ENCODE measurements at places on chromosomes 12 and 14. TPM values are rescaled to one million over a fixed set of nuclear protein-coding genes. Genes with fewer than 3 reads are reported as not detected.

The BDKRB1 gene
- total RNA-seq = not detected

The MIP gene
- not detected for total RNA-seq

The SELPLG gene
- 47.4 TPM for total RNA-seq

The GPR135 gene
- total RNA-seq = 2.0 TPM

The NR2C1 gene
- total RNA-seq = 28.5 TPM

DNA sequence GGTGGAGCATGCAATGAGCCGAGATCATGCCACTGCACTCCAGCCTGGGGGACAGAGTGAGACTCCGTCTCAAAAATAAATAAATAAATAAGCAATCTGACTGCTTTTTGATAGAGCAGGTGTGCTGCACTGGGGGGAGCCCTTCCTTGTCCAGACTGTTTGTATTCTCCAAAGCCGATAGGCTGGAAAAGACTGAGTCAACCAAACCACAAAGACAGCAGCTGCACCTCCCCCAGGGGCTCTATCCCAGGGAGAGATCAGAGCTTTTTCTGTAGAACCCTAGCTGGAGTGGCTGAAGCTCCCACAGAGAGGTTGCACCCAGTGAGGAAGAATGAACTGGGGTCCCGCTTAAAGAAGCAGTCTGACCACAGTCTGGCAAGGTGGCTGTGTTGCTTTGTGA lies 45.8 kb upstream of the LALBA start:
- peaks cover 2% of the 10 kb centered on the region for H3K36me3 ChIP-seq
- H3K4me3 ChIP-seq = no peak overlapping the region
- DNase-seq = no peak
- peaks cover 3% of the 10 kb centered on the region for H3K4me1 ChIP-seq
- H3K27me3 ChIP-seq = peaks cover 33% of the 10 kb centered on the region

GRCh38 chr12:32312049-32312670 lies 87.2 kb upstream of the FGD4 start:
- no peak overlapping the region for H3K4me3 ChIP-seq
- peaks cover 2% of the 10 kb centered on the region for H3K27me3 ChIP-seq
- peaks cover 3% of the 10 kb centered on the region for H3K4me1 ChIP-seq
- DNase-seq = peak; percentile 63
- H3K36me3 ChIP-seq = no peaks in the 10 kb centered on the region

- no peaks in the 10 kb centered on the region for H3K4me1 ChIP-seq
- H3K27ac ChIP-seq = no peak overlapping the region
- H3K36me3 ChIP-seq = no peaks in the 10 kb centered on the region
- DNase-seq = no peak
- H3K27me3 ChIP-seq = no peaks in the 10 kb centered on the region
- H3K4me3 ChIP-seq = no peak overlapping the region
Measured at GRCh38 chr12:41407232-41407799, 219.2 kb downstream of the PDZRN4 start.

- H3K4me1 ChIP-seq = no peaks in the 10 kb centered on the region
- no peak overlapping the region for H3K27ac ChIP-seq
- no peaks in the 10 kb centered on the region for H3K36me3 ChIP-seq
- no peaks in the 10 kb centered on the region for H3K27me3 ChIP-seq
- no peak for DNase-seq
Measured at GRCh38 chr12:16515666-16516065, 90.3 kb downstream of the LMO3 start.

DNA sequence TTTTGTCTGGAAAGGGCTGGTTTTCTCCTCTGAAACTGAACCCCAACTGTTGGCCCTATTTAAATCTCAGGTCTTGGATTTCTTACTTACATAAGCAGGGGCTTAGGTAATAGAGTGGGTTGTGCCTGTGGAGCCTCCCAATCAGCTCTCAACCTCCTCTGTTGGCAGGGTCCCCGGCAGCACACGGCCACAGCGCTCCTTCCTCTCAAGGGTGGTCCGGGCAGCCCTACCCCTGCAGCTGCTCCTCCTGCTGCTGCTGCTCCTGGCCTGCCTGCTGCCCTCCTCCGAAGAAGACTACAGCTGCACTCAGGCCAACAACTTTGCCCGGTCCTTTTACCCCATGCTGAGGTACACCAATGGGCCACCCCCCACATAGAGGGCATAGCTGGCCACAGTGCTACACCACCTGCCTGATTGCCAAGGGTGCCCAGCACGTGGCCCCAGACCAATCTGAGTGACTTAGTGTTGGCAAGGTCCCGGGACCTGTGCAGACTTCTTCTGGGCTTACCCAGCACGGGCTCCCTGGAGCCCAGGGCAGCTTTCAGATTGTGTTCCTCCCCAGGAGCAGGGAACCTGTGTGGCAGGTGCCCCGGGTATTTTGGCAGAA lies 68.9 kb downstream of the ESR2 start:
- H3K27me3 ChIP-seq = no peaks in the 10 kb centered on the region
- no peak overlapping the region for H3K27ac ChIP-seq
- peaks cover 52% of the 10 kb centered on the region for H3K36me3 ChIP-seq
- no peak for DNase-seq
- H3K4me3 ChIP-seq = no peak overlapping the region

DNA sequence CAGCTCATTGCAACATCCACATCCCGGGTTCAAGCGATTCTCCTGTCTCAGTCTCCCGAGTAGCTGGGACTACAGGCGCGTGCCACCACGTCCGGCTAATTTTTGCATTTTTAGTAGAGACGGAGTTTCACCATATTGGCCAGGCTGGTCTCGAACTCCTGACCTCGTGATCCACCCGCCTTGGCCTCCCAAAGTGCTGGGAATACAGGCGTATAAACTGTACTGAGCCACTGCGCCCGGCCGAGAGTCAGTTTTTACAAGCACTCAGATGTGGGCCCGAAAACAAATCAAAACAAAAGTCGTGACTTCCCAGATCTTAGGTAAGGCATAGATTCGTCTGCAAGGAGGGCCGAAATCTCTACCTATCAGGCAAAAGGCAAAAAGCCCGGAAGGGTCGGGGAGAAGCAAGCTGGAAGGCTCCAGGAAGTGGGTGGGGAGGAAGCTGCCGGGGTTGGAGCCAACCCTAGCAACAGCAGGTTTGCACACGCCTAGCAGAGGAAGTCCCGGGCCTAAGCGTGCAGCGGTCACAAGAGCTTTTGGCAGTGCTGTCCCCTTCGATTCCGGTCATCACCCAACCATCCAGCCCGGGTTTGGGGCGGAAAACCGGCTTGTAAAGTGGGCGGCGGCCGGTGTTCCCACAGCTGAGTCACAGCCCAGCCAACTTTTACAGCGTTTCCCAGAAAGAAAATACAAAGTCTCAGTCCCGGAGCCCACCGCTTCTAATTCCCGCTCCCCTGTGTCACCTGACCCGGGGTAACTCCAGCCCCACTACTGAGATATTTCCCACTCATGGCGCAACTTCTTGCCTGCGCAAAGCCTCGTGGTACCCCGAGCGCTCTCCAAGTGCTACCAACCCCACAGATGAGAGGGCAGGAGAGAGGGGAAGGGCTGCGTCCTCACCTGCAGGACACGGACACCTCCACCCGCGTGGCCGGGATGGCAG lies 583 bp downstream of the CPNE8 start:
- peaks cover 10% of the 10 kb centered on the region for H3K27me3 ChIP-seq
- peak overlapping the region; percentile 93 for H3K4me3 ChIP-seq
- peak; percentile 85 for DNase-seq
- H3K27ac ChIP-seq = peak overlapping the region; percentile 93
- no peaks in the 10 kb centered on the region for H3K36me3 ChIP-seq

- H3K4me1 ChIP-seq = no peaks in the 10 kb centered on the region
- H3K36me3 ChIP-seq = no peaks in the 10 kb centered on the region
- H3K27ac ChIP-seq = no peak overlapping the region
Measured at GRCh38 chr14:81033698-81034240, 78.3 kb downstream of the TSHR start.

GRCh38 chr14:103679351-103679750 lies 35.9 kb downstream of the XRCC3 start:
- H3K27ac ChIP-seq = peak overlapping the region; percentile 58
- peaks cover 53% of the 10 kb centered on the region for H3K36me3 ChIP-seq
- H3K27me3 ChIP-seq = no peaks in the 10 kb centered on the region

GRCh38 chr12:131164096-131164872 lies 210.6 kb downstream of the ADGRD1 start:
- no peak overlapping the region for H3K4me3 ChIP-seq
- DNase-seq = peak; percentile 51
- no peaks in the 10 kb centered on the region for H3K27me3 ChIP-seq
- no peaks in the 10 kb centered on the region for H3K36me3 ChIP-seq
- H3K4me1 ChIP-seq = no peaks in the 10 kb centered on the region
- H3K27ac ChIP-seq = no peak overlapping the region

DNA sequence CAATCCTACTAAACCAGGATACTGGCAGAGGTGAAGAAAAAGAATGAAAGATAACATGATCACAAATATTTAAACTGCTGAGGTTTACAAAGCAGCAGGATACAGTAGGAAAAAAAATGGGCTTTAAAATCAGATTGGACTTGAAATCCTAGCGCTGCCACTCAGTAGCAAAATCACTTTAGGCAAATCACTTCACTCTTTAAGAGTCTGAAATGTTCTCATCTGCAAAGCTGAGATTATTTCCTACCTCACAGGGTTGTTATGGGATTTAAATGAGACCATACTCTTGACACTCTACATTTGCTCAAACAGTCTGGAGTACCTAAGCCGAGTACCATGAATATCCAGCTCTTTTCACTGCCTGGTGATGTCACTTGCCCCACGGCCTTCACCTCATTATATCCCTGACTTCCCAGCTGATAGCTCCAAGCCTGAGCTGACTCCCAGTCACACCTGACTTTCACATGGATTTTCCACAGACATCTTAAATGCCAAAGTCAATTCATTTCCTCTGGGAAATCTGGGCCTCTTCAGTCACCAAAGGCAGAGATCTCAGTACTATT lies 60.2 kb downstream of the UBR7 start:
- peaks cover 2% of the 10 kb centered on the region for H3K4me1 ChIP-seq
- no peaks in the 10 kb centered on the region for H3K27me3 ChIP-seq
- no peak for DNase-seq
- no peak overlapping the region for H3K27ac ChIP-seq
- H3K4me3 ChIP-seq = no peak overlapping the region
- H3K36me3 ChIP-seq = peaks cover 9% of the 10 kb centered on the region

DNA sequence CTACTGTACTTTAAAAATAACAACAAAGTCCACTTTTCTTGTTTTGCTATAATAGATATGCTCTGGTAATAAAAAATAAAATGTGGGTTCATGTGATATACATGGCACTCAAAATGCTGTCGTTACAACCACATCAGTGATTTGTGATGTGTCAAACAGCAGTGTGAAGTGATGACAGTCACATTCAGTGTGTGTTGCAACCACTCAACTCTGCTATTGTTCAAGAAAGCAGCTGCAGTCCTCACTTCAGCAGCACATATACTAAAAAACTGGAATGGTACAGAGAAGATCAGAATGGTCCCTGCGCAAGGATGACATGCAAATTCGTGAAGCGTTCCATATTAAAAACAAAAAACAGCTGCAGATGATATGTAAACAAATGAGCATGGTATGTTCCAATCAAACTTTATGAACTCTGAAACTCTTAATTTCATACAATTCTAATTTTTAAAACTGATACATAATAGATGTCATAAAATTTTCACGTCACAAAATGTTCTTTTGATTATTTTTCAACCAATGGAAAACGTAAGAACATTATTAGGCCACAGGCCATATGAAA lies 6.7 kb downstream of the TRMT5 start:
- DNase-seq = no peak
- H3K4me1 ChIP-seq = peaks cover 9% of the 10 kb centered on the region
- no peak overlapping the region for H3K4me3 ChIP-seq
- H3K27ac ChIP-seq = no peak overlapping the region
- H3K27me3 ChIP-seq = no peaks in the 10 kb centered on the region

GRCh38 chr14:22152161-22152870 lies 436.7 kb downstream of the DAD1 start:
- H3K4me3 ChIP-seq = no peak overlapping the region
- peaks cover 6% of the 10 kb centered on the region for H3K4me1 ChIP-seq
- H3K27me3 ChIP-seq = peaks cover 7% of the 10 kb centered on the region
- H3K36me3 ChIP-seq = no peaks in the 10 kb centered on the region
- DNase-seq = no peak

GRCh38 chr12:97941686-97942354 lies 479.2 kb downstream of the RMST start:
- H3K27me3 ChIP-seq = no peaks in the 10 kb centered on the region
- H3K4me1 ChIP-seq = no peaks in the 10 kb centered on the region
- no peak for DNase-seq
- H3K4me3 ChIP-seq = no peak overlapping the region

DNA sequence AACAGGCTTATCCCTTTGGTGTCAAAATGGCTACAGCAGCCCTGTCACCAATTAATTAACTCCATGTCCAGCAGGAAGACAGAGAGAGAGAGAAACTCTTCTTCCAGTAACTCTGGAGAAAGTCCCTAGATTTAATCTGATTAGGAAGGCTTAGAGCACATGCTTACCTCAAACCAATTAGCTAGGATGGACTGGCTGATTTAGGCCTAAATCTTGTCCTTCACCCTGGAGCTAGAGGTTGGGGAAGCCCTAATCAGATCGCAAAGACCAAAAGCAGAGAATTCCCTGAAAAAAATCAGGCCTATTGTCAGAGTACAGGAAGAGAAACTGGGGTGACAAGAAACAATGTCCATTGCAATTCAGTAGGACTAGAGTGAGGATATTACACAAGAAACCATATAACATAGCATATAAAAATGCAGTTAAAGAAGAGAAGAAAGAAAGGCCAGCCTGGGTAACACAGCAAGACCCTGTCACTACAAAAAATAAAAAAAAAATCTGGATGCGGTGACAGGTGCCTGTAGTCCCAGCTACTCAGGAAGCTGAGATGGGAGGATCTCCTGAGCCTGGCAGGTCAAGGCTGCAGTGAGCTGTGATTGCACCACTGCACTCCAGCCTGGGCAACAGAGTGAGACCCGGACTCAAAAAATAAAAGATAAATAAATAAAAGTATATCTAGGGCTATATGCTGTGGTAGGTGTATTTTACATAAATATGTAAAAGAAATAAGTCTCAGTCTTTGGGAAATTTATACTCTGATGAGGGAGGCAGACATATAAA lies 34.9 kb upstream of the TUBA1A start:
- H3K4me1 ChIP-seq = peaks cover 3% of the 10 kb centered on the region
- no peak overlapping the region for H3K27ac ChIP-seq
- H3K36me3 ChIP-seq = no peaks in the 10 kb centered on the region
- no peak overlapping the region for H3K4me3 ChIP-seq

GRCh38 chr12:65885716-65886115 lies 61.4 kb downstream of the HMGA2 start:
- no peak overlapping the region for H3K4me3 ChIP-seq
- H3K27ac ChIP-seq = no peak overlapping the region
- peaks cover 31% of the 10 kb centered on the region for H3K27me3 ChIP-seq
- H3K36me3 ChIP-seq = no peaks in the 10 kb centered on the region
- H3K4me1 ChIP-seq = no peaks in the 10 kb centered on the region

Data from activated CD4-positive, alpha-beta T cell treated with anti-CD3 and anti-CD28 coated beads, Interleukin-2, amount 10 ng/mL, durations not matched to agents 24 days and 14 days (primary cell).